Activated CD4-positive, alpha-beta memory T cell treated with anti-CD3 and anti-CD28 coated beads for 36 hours (primary cell): ENCODE measurements at places on chromosomes 11 and 22.

GRCh38 chr22:27011133-27011532 is 353.7 kb downstream of the MIAT start:
- no peak for DNase-seq

DNA sequence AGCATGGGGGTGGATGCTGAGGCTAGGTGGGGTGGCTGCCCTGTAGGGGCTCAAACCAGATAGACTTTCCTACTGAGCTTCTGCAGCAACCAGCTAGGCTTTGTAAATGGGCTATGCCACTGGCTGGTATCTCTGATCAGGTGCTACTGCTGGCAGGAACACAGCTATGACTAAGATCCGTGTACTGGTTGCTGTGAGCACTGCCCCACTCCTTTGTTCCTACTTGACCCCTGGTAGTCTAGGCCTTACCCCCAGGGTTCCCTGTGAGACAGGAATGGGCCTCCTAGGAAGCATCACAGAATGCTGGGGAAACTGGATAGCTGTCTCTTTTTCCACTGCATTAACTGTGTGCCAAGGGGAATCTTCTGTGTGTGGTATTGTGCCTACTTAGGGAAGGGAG is 58.4 kb upstream of the GAB2 start:
- no peak for DNase-seq

DNA sequence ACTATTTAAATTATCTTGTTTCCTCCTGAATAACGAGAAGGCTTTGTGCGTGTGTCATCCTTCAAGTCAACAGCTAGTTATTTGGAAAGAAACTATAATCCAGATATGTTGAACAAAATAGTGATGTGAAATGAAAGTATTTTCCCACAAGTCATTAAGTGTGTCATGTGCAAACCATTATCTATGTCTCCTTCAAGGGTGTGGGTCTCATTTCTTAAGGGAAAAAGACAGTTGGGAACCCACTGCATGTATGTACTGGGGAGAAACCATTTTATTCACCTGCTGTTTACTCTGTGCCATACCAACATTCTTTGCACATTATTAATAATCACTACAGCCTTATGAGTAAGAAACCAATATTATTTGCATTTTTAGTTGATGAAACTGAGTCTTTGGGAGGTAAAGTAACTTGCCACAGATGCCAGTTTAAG is 145.3 kb upstream of the CTSC start:
- DNase-seq, result no peak

- DNase-seq, result peak; percentile 44
These were observed 2.3 kb upstream of the TYMP start for GRCh38 chr22:50531962-50532674.

DNA sequence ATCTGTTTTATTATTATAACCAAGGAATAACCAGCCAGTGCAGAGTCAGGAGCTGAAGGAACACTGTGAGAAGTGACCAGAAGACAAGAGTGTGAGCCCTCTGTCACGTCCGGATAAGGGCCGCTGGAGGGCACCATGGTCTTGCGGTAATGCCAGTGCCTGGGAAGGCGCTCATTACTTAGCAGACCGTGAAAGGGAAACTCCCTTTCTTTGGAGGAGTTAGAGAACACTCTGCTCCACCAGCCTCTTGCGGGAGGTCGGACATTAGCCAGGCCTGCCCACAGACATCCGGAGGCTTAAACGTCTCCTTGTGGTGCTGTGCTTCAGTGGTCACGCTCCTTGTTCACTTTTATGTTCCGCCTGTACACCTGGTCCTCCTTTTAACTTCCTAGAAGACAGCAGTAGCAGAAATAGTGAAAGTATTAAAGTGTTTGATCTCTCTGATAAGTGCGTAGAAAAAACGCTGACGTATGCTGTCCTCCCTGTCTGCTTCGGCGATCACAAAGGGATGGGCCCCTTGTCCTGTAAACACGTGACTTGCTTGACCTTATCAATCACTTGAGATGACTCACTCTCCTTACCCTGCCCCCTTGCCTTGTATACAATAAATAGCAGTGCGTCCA is 120.6 kb upstream of the LMO1 start:
- DNase-seq, result no peak

DNA sequence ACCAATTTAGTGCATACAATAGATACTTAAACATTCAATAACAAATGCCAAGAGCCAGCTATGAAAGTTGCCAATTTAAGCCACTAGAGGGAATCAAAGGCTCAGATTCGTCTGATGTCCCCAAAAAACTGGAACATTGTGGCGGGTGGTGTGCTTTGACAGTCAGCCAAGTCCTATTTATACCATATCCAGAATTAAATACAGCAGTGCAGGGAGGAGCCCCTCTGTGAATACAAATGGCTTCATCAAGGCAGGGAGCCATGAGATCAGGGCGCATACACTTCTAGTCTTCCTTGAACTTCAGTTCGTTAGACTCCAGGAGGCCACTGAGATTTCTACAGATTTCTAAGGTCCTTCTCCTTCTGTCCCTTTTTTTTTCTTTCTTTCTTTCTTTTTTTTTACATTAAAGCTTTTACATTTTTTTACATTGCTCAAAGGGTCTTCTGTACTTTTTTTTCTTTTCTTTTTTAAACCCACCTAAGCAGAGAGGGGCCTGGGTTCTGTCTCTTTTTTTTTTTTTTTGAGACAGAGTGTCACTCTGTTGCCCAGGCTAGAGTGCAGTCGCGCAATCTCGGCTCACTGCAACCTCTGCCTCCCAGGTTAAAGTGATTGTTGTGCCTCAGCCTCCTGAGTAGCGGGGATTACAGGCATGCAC is 41.5 kb upstream of the HSPA8 start:
- DNase-seq, result peak; percentile 42

DNA sequence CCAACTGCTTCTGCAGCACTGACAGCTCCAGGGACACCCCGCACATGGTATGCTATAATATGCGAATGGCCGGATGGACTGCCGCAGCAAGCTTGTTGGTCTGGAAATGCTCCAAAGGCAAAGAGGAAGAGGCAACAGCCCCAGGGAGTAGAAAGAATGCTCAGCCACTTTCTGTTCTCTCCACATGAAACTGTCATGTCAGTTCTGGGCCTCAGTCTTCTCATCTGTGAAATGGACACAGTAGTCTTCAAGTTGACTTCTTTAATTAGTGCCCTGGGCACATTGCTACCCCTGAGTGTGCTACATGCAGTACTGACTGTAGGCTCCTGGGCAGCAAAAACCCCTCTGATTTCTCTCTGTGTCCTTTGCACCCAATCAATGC is 19.9 kb downstream of the IL10RA start:
- no peak for DNase-seq

GRCh38 chr11:86456075-86456939 is 81.6 kb downstream of the CCDC81 start:
- DNase-seq, result peak; percentile 88

GRCh38 chr11:12156301-12157140 is 46.1 kb downstream of the MICAL2 start:
- DNase-seq, result peak; percentile 7

DNA sequence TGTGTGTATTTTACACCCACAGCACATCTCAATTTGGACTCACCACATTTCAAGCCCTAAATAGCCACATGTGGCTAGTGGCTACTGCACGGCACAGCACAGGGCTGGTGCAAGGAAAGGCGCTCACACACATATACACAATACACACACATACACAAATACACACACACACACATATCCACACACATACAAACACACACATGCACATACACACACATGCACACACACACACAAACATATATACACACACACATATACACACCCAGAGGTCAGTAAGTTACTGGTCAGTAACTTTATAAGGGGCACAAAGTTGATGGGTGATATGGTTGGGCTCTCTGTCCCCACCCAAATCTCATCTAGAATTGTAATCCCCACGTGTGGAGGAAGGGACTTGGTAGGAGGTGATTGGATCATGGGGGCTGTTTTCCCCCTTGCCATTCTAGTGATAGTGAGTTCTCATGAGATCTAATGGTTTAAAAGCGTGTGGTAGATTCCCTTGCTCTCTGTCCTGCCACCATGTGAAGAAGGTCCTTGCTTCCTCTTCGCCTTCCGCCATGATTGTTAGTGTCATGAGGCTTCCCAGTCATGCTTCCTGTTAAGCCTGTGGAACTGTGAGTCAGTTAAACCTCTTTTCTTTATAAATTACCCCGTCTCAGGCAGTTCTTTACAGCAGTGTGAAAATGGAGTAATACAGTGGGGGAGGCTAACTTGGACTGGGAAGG is 37.6 kb upstream of the DKK3 start:
- no peak for DNase-seq

- no peak for DNase-seq
These were observed 42.9 kb downstream of the YWHAH start for GRCh38 chr22:31987218-31987617.

- no peak for DNase-seq
These were observed 17.4 kb downstream of the TUB start for GRCh38 chr11:8098361-8098760.

GRCh38 chr22:46036558-46037408 is 59.8 kb upstream of the WNT7B start:
- DNase-seq, result peak; percentile 66

DNA sequence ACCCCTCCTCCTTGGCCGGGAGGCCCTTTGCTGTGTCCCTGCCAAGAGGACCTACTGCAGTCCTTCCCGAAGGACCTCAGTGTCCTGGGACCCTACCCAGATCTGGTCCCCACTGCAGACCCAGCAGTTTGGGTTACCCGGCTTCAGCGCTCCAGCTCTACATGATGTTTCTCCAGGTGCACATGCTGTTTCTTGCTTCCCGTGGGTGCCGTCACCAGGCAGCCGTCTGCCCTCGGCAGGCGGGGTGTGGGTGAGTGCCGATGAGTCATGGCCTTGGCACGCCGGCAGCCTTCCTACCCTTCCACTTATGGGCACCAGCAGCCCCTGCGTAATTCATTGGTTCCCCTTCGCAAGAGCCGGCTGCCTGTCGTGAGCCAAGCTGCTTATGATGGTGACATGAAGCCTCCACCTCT is 101.8 kb downstream of the BCR start:
- no peak for DNase-seq

DNA sequence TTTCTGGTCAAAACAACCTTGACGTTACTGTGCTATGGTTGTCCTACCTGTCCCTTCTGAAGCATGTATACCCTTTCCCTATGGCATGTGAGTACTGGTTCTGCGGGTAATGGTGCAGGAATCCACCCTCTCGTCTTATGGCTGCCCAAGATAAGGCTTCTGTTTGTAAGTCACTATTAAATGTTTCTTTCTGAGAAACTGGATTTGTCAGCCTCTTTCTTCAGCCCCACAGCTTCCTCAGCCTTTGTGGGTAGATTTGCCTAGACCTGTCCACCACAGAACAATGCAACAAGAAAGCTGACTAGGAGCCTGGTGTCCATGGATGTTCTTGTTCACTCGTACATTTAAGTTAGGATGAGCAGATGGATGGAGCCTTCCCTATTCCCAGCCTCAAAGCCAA is 14.4 kb downstream of the MMP7 start:
- DNase-seq, result no peak

DNA sequence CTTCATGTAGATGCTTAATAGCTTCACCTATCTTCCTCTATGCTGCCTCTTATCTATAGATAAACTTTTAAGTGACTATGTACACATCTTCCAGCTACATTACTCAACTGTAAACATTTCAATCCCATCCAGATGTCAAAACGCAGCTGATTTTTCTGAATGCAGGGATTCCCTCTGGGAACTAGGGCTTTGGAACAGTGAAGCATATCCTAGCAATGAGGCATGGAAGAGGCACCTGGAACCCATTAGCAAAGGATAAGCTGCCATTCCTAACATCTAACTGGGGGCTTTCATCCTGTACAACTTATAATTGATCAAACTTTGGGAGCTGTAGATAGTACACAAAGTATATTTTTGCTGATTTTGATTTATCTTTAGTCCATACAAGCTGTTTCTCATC is 40.8 kb upstream of the OPCML start:
- DNase-seq, result no peak

- peak; percentile 56 for DNase-seq
These were observed 4.4 kb downstream of the ALX4 start for GRCh38 chr11:44305470-44306051.

GRCh38 chr22:31912407-31912743 is 32.0 kb upstream of the YWHAH start:
- DNase-seq, result no peak

DNA sequence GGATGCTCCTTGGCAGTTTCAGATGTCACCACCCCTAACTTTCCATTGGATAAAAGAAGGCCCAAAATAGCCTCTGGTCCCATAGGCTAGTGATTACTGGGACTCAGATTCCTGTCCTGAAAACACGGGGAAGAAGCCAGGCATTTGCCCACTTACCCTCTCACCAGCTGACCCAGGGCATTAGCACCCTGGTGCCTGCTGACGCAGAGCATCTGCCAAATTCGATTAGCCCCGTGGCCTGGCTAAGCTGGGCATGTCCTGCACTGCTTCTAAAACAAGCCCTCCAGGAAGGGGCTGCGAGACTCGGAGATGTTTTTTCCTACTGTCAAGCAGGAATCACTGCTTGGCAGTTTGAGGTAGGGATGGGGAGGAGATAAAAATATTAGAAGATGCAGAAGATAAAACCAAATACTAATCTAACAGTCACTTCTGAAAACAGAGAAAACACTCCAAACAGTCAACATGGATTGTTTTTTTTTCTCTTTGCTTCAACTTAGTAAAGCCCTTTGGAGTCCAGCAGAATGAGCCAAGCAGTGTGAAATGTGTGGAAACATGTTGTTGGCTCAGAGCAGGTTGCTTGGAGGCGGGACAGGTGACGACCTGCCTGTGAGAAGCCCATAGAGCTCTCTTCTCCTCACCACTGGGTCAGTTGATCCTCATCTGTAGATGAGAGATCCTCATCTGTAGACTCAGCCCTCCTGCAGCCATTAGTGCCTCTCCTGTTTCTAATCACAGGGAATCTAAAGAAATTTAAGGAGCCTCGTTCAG is 54.0 kb downstream of the BDNF start:
- DNase-seq, result no peak

DNA sequence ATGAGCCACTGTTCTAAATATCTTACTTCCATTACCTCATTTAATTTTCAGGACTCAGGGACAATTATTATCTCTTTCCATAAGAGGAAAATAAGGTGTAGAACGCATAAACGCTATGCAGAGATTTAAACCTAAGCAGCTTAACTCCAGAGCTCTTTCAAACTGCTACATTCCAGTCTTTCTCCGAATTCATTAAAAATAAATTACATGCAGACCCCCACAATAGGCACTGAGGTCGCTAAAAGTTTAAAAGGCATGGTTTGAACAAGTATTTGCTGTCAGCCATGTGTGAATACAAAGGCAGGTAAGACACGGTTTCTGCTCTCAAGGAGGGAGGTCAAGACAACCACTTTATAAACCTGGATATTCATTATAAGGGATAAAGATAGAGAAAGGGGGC is 983 bp downstream of the NARS2 start:
- DNase-seq, result no peak

DNA sequence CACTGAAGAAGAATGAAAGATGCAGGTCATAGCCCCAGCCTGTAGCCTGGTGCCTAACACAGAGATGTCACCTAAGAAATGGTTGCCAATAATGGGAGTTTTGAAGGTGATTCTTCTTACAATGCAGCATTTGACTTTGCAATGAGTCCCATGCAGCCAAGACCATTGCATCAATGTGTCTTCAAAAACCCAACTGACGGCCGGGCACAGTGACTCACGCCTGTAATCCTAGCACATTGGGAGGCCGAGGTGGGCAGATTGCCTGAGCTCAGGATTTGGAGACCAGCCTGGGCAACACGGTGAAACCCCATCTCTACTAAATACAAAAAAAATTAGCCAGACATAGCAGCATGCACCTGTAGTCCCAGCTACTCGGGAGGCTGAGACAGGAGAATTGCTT is 89.3 kb upstream of the ASPHD2 start:
- no peak for DNase-seq

GRCh38 chr11:1920128-1920908 is 815 bp downstream of the TNNT3 start:
- DNase-seq, result no peak

- no peak for DNase-seq
These were observed 36.0 kb downstream of the ART5 start for GRCh38 chr11:3605771-3606203.

GRCh38 chr11:117673602-117674001 is 123.4 kb downstream of the DSCAML1 start:
- DNase-seq, result no peak
